ENCODE measurements at places on chromosomes 3 and 15.

DNA sequence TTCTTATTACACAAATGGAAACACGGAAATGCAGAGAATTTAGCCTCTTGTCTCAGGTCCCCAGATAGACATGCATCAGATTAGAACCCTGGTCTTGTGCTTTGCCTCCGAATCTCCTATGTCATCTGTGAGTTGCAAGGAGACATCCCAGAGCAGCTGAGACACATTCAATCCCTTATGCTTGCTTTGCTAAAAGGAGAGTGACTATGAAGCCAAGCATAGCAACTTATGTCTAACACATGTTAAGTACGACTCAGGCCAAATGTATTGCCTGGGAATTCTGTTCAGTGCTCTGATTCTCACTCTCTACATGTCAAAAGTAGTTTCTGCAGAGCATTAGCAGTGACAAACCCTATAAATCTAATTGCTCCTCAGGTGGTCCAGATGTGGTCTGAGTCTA lies 30.6 kb upstream of the LRRC3B start:
- DNase-seq = no peak

DNA sequence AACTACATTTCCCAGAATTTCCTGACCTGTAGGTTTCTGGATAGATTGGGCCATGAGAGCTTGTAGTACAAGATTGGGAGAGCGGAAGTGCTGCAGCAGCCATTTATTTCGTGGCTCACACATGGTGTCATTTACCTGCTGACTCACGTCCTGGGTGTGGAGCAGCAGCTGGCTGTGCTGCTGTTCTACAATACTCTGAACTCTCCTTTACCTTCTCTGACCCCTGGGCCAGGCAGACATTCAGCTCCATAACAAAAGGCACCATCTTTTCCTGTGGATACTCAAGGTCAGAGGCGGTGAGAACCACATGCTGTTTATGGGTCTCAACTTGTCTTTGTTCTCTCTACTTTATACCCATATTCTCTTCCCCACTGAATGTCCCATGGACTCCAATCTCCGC lies 490.2 kb downstream of the IGSF11 start:
- DNase-seq = no peak

DNA sequence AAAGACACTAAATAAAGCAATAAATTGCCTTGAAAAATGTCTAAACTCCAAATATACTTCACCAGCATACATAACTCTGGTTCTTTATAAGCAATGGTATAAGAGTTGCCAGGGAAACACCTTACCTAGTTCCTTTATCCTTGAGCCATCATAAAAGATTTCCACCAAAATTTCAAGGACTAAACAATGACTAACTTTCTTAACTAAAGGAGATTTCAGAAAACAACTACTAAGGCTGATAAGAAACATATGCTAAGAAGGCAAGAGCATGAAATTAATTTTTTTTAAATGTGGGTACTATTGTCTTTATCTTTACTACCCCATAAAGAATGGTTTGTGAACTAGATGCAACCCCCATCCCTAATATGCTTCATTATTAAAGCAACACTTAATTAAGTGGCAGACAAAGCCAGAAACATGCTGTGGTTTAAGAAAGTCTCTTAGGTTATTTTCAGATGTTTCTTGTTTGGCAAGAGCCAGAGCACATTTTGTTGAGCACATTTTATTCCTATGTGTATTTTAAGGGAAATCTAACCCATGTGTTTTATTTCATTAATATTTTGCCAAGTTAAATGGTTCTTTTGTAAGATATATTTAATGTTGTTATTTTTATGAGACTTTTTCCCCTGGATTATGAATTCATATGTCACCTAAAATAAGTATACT lies 17.4 kb upstream of the VEPH1 start:
- no peak for DNase-seq

DNA sequence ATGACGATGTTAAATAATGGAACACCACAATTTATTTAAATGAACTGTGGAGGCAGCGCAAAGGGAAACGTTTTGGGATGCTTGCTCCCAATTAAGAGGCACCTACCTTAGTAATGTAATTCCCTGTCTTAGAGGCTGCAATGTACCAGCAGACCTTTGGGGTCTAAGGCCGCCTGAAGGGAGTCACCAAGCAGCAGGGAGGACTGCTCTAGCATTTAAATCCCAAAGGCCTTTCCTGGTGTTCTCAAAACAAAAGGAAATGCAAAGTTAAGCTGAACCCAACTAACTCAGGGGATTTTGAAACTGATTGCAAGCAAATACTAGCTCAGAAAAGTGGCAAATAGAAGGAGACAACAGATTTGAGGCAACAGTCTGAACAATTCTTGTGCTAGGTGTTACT lies 510.8 kb downstream of the GABRG3 start:
- no peak for DNase-seq

GRCh38 chr3:5140230-5140621 lies 18.1 kb downstream of the ARL8B start:
- DNase-seq = no peak

GRCh38 chr15:22942877-22943276 lies 37.3 kb downstream of the CYFIP1 start:
- no peak for DNase-seq

GRCh38 chr15:48645558-48646330 lies at the start of gene FBN1:
Gene FBN1 (minus strand): TSS chr15:48645709. CDS start chr15:48644769, 940 bp downstream.
- DNase-seq = peak; percentile 25

DNA sequence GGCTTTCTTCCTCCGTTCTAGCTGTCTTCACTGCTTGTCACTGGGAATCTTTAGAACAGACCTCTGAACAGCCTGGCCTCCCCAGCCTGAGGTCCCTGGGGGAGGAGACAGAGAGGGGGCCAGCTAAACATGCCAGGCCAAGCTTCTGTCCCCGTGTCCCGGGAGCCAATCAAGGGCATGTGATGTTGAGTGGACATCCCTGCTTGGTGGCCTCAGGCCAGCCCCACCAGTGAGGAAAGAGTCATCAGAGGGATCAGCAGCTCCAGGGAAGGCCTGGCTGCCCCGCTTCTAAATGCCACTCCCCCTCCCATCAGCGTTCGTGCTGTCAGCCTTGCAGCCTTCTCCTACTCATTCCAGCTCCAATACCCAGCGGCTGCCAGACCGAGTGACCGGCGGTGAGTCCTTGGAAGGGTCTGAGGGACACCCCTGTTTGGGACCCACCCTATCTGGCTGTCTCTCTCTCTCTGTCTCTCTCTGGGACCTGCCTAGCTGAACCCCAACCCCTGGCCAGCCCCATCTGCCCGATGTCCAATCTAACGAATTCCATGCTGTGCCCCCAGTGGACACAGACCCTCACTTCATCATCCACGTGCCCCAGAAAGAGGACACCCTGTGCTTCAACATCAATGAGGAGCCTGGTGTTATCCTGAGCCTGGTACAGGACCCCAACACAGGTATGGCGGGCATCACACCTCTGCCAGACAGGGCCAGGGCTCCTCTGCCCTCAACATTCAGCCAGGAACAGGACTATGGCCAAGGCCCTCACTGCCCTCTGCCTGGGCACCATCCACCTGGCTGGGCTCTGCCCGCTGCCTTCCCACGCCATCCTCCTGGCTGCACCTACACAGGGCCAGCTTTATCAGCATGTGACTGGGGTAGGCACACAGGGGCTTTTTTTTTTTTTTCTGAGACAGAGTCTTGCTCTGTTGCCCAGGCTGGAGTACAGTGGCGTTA lies 6.6 kb upstream of the ITIH3 start:
- no peak for DNase-seq

- no peak for DNase-seq
These were observed 7.5 kb upstream of the NR1I2 start for GRCh38 chr3:119774444-119774843.

- peak; percentile 30 for DNase-seq
These were observed at the start of gene CYP1A1 for GRCh38 chr15:74725225-74725774. Gene CYP1A1 (minus strand): TSS chr15:74725528. CDS start chr15:74723097, 2,431 bp downstream.

- DNase-seq = no peak
These were observed 14.0 kb upstream of the UACA start for GRCh38 chr15:70777170-70777926.

DNA sequence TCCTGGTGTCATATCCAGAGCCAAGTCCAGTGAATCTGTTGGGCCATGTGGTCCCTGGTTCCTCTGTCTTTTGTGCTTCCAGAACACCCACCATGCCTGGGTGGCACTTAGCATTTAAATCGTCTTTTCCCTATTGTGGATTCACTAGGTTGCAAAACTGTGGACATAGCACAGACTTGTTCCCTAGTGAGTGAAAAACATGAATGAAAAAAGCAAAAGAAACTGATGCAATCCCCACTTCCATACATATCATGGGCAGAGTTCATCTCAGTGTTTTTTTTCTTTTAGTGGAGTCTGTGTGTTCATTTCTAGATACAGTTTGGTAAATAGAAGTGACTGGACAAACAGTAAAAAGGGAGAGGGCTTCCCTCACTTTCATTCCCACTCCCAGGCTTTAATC lies 170.5 kb downstream of the SLCO3A1 start:
- DNase-seq = no peak

DNA sequence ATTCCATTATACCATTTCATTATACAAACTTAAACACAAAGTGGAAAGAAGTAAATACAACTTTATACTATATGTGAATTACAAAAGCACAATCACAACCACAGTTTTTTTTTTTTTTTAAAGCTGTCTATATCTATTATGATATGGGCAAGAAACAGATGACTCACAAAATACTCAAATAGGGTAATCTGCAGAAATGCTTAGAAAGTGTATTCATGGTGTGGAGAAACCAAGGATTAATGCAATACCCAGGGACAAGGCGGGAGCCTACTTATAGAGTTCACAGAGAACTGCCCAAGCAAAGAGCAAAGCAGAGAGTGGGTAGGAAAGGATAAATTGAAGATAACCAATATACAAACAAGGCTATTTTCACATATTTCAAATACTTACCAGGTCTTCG lies 332.0 kb downstream of the FHIT start:
- no peak for DNase-seq

DNA sequence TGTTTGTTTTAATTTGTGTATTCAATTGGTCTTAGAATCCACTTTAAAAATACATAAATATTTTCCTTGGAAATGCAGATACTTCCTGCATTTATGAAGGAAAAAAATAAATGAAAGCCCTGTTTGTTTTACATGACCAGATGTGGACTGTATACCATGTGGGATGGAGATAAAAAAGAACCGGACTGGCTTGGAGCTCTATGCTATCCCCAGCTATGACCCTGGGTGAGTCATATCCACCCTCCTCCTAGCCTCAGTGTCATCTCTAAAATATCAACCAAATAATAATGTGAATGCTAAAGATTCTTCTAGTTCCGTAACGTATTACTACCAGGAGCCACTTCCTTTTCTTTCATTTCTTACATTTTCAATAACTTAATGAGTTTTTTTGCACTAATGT lies 44.5 kb upstream of the PDZRN3 start:
- DNase-seq = no peak

DNA sequence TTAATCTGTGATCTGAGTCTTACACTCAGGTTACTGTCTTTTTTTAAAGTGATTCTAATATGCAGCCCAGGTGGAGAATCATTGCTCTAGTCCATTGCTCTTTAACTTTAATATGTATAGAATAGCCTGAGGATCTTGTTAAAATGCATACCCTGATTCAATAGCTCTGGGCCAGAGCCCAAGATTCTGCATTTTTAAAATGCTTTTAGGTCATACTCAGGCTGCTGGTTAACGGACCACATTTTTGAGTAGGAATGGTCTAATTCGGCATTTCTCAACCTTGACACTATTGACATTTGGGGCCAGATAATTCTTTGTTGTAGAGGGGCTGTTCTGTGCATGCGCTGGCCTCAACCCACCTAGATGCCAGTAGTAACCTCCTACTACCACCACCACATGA lies 20.9 kb upstream of the FSTL1 start:
- no peak for DNase-seq

GRCh38 chr3:73580343-73580742 lies 44.4 kb downstream of the PDZRN3 start:
- no peak for DNase-seq

DNA sequence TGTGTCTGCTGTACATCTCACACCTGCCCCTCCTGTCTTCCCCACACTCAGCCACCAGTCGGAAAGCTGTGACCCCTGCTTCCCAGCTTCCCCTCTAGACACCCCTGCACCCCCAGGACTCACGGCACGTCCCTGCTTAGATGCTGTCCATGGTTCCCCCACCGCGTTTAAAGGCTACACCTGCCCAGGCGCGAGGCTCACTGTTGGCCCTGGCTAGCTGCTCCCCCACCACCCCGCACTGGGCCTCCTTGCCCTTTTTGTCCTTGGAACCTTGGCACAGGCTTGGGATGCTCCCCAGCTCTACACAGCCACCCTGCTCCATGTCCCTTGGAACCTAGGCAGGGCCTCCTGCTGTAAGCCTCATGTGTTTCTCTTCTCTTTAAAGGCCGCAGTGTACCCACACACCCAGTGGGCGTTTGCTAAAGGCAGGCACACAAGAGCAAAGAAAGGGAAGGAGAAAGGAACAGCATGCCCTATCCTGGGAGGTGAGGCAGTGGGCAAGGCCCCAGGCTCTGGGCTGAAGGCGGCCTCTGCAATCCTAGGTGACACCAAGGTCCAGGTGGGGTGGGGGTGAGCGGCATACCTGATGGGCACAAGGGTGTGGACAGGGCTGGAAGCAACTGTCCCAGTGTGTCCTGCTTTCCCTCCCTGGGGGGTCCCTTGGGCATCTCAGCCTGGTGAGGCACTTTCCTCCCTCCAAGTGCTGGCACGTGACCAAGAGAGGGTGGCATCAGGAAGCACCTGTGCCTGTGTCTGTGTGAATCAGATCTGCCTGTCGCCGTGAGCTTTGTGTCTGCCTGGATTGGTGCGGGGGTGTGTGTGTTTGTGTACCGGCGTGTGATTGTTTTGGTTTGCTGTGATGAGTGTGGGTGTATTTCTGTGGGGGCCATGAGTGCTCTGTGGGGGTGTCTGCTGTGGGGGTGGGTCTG lies 54.4 kb downstream of the TPRA1 start:
- DNase-seq = no peak

DNA sequence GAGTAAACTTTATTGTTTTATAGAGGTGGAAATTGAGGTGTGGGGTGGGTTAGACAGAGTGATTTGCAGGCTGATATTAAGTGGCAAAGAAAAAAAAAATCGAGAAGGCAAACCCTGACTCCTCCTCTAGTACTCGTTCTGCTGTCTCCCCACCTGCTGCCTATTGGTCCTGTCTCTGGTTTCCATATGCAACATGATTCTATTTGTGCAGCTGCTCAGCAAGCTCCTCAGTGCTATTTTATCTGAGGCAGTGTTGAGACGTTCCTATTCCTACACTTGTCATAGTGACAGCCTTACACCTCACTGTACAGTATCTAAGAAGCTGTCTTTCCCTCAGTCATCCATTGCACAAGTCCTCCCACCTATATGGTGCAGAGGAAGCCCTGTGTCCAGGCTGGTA lies 45.1 kb downstream of the RSL24D1 start:
- DNase-seq = no peak

- DNase-seq = peak; percentile 30
These were observed 3.7 kb downstream of the SHQ1 start for GRCh38 chr3:72844436-72844993.
